A172 (cell line): ENCODE measurements at places on chromosomes 16 and 17. TPM values are rescaled to one million over a fixed set of nuclear protein-coding genes. Genes with fewer than 3 reads are reported as not detected.

GRCh38 chr17:27927781-27928180 is 34.6 kb upstream of the LYRM9 start:
- DNase-seq: no peak

- DNase-seq: no peak
Measured at GRCh38 chr17:39118674-39119419, 32.6 kb downstream of the PLXDC1 start.

DNA sequence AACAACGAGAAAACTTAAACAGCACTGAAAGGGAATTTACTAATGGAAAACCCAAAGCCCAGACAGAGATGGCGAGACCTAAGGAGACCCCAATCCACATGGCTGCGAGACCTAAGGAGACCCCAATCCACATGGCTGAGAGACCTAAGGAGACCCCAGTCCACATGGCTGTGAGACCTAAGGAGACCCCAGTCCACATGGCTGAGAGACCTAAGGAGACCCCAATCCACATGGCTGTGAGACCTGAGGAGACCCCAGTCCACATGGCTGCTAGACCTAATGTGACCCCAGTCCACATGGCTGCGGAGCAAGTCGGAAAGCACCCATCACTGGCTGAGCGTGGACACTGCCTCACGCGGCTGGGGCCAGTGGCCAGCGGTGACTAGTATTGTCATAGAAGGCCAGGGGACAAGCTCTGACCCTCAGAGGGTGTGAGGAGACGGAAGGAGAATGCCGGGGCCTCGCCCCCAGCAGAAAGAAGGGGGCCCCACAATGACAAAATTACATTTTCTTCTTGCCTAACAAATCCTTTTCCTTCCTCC is 241.8 kb downstream of the C16orf95 start:
- no peak for DNase-seq

DNA sequence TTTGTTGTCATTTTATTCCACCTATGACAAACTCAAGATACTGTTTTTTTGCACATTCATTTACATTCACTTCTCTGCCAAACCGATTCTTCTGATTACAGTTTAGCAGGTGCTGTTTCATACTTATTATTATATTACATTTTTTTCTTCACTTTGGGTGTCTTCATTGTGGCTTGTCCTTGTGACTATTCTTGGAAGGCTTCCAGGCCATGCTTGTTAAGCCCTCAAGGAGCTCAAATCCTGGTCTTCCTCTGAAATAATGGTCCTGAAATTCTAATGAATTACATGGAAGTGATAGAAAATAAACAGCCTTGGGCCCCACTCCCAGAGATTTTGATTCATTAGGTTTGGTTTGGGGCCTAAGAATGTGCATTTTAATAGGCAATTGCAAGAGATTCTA is 1.4 kb downstream of the KRTAP2-4 start:
- no peak for DNase-seq

- no peak for DNase-seq
Measured at GRCh38 chr16:87492291-87492630, 563 bp downstream of the ZCCHC14 start.

GRCh38 chr17:81153340-81153803 is 11.9 kb upstream of the PVALEF start:
- peak; percentile 17 for DNase-seq

- no peak for DNase-seq
Measured at GRCh38 chr16:55280587-55280986, 43.4 kb upstream of the IRX6 start.

GRCh38 chr16:56825826-56826225 is 39.2 kb upstream of the SLC12A3 start:
- no peak for DNase-seq

GRCh38 chr17:3527896-3528295 is 29.7 kb downstream of the TRPV3 start:
- no peak for DNase-seq

DNA sequence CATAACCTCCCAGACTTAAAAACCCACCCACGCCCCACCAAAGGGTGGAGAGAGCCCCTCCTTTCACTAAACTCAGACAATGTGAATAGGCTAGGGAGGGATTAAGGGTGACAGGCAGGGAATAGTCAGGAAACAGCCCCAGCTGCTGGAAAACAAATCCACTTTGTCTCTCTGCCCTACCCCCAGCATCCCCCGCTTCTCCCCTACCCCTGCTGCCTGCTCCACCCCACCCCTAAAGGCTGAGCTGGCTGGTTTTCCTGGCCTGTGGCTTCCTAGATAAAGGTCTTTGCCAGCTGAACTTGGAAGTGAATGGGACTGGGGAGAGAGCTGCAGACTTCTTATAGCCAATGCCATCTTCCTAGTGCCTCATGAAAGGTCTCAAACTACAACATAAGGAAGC is 15.0 kb downstream of the CAVIN1 start:
- DNase-seq: no peak

- no peak for DNase-seq
Measured at GRCh38 chr17:67492251-67492740, 115.2 kb downstream of the PITPNC1 start.

DNA sequence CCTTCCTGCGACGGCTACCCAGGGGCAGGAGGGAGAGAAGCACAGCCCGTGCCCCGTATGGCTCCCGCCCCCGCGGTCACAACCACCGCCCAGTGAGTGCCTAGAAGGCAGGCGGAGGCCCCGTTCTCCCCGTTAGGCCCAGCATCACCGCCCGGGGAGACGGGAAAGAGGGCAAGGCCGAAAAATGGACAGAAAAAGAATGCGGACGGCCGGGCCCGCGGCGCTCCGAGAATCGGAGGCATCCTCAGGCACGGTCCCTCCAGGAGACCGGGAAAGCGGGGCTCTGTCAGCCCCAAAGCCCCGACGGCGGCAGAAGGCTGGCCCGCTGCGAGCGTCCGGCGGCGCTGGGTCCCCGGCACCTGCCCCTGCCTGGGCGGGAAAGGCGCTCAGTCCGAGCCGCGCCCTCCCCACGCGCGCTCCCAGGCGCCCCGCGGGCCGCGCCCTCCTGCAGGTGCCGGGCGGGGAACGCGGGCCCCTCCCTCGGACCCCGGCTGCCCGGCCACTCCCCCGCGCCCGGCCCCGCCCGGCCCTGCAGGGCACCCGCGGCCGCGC is 407 bp downstream of the MCRIP1 start:
- DNase-seq: peak; percentile 28

GRCh38 chr17:68627956-68628575 is 26.9 kb upstream of the FAM20A start:
- DNase-seq: no peak

Gene ZNF747
- 2.0 and 2.5 TPM in 2 replicates for total RNA-seq

Gene PPP1R1B
- not detected in 2 replicates for total RNA-seq

Gene SDR42E2
- not detected in 2 replicates for total RNA-seq

Gene SLFN11
- 37.2 and 54.4 TPM in 2 replicates for total RNA-seq

Gene SALL1
- total RNA-seq: 3.4 and 4.0 TPM in 2 replicates

Gene CEP295NL
- total RNA-seq: 0.81 and 0.89 TPM in 2 replicates
